ENCODE measurements at places on chromosomes 1 and 21. TPM values are rescaled to one million over a fixed set of nuclear protein-coding genes. Genes with fewer than 3 reads are reported as not detected.

The TSPAN1 gene
- total RNA-seq = not detected

The RIMS3 gene
- not detected for total RNA-seq

The KIF2C gene
- 39.0 TPM for total RNA-seq

DNA sequence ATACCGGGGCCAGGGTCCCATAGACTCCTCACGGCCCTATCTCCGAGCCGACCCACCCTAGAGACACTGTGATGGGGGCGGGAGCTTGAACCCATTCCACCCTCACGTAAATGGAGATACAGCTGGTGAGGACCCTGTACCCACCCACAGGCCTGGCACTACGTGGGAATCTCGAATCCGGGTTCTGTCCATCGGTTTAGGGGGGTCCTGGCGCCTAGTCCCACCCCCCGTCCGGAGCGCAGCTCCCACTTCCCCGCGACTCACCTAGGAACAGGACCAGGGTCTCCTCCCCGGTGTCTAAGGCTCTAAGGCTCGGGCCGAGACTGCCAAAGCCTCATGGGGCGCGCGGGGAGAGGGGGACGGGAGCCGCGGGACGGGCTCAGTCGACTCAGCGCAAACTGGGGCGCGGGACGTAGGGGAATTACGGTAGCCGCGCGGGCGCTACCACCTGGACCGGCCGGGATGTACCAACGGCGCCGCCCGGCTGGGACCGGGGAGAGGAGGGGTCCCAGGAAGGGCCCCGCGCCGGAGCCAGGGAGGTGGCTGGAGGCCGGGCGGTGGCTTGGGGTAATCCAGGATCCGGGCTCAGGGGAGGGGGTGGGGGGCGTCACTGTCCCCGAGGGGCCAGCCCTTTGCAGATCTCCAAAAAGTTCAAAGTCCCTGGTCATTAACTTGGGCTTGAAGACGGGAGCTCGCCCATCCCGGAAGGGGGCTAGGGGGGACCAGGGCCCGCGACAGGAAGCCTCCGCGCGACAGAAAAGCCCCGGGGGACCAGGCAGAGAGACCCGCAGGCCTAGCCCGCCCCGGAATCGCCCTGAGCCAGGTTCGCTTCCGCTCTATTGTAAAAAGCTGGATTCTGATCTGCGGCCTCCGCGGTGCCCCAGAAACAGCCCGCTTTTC, 1.0 kb downstream of the PLEKHG5 start:
- DNase-seq = peak; percentile 72
